GM12878 (cell line): ENCODE measurements at places on chromosomes 16 and 17. TPM values are rescaled to one million over a fixed set of nuclear protein-coding genes. Genes with fewer than 3 reads are reported as not detected.

DNA sequence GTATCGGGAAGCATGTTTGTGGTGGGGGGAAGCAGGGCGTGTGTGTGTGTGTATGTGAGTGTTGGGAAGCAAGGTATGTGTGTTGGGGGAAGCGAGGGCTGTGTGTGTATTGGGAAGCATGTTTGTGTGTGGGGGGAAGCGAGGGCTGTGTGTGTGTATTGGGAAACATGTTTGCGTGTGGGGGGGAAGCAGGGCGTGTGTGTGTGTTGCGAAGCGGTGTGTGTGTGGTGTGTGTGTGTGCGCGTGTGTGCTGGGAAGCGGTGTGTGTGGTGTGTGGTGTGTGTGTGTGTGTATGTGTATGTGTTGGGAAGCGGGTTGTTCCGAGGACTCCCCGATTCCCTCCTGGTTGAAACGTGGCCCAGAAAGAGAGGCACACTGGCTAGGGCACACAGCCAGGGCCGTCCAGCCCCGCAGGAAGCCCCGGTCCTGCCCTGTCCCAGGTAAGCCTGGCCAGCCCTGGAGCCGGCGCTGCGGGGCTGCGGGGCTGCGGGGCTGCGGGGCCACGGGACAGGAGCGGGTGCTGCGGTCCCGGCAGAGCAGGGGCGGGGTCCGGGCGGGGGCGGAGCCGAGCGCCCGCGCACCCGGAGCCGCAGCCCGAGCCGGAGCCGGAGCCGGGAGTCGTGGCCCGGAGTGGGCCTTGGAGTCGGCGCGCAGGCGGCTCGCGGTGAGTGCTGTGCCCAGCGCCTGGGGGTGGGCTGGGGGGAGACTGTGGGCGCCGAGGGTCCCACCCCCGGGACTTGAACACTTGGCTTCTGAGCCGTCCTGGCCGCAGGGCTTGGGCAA lies at the start of gene NOD2:
NOD2 (plus strand) TSS at position 608 of the 783 bp plus-strand sequence. CDS start 5,890 bp downstream, outside the sequence.
- no peak for DNase-seq

Gene GABARAPL2
- total RNA-seq: 102 and 106 TPM in 2 replicates

GRCh38 chr16:89855301-89855945 lies 18.0 kb upstream of the TCF25 start:
- no peak for DNase-seq

- no peak for DNase-seq
Measured at GRCh38 chr17:6915620-6916019, 80.2 kb upstream of the ALOX12 start.

GRCh38 chr17:36730095-36730808 lies 128.9 kb downstream of the MRM1 start:
- no peak for DNase-seq
